Suprapubic skin (tissue), 4 donors: ENCODE measurements at places on chromosomes 2 and 18. TPM values are rescaled to one million over a fixed set of nuclear protein-coding genes. Genes with fewer than 3 reads are reported as not detected.

- DNase-seq, result no peak
Measured at GRCh38 chr2:60317034-60317386, 236.4 kb downstream of the BCL11A start.

DNA sequence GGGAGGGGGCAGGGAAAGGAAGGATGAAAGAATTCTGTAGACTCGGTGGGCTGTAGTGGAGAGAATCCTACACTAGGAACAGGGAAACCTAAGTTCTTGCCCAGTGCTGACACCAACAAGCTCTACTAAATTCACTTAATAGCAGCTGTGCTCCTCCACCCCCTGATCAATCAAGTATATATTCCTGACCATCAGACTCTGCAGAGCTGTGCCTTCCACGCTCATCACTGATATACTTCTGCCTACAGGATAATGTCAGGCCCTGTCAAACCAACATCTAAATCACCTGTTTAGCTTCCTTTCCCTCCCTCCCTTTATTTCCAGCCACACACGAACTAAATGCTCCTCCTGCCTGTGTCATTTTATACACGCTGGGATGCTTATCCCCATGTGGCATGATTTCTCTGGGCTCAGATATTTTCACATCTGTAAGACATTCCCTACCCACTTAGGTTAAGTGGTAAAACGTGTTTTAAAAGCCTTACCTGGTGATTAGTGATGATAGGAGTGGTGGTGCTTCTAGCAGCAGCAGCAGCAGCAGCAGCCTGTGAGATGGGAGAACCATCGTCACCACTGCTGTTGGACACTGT is 301.9 kb downstream of the LRRTM1 start:
- no peak for DNase-seq

GRCh38 chr18:79766308-79766707 is 31.4 kb upstream of the KCNG2 start:
- peak; percentile 55 for DNase-seq

GRCh38 chr2:227828477-227828912 is 14.9 kb downstream of the CCL20 start:
- DNase-seq, result no peak

GRCh38 chr2:158495175-158495574 is 38.4 kb downstream of the PKP4 start:
- no peak for DNase-seq

- DNase-seq, result no peak
Measured at GRCh38 chr2:168767258-168767657, 35.2 kb upstream of the NOSTRIN start.

- DNase-seq, result no peak
Measured at GRCh38 chr2:129133692-129134641, 815.3 kb upstream of the HS6ST1 start.

- DNase-seq, result no peak
Measured at GRCh38 chr2:32235315-32235714, 29.4 kb downstream of the NLRC4 start.

DNA sequence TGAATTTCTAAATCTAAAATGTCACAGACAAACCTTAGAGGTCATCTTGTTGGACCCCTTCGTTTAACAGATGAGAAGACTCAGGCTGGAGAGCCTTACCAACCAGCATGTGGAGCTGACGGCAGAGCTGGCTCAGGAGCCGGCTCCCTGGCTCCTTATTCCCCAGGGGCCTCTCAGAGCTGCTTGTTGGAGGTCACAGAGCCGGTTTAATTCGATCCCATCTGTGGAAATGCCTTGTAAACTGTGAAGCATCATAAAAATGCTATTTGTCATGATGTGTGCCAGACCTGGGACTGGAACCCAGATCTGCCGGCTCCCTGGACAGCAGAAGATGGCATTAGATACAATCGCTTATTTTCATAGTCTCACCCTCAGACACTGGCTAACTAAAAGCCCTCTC is 8.2 kb upstream of the CIB4 start:
- no peak for DNase-seq

DNA sequence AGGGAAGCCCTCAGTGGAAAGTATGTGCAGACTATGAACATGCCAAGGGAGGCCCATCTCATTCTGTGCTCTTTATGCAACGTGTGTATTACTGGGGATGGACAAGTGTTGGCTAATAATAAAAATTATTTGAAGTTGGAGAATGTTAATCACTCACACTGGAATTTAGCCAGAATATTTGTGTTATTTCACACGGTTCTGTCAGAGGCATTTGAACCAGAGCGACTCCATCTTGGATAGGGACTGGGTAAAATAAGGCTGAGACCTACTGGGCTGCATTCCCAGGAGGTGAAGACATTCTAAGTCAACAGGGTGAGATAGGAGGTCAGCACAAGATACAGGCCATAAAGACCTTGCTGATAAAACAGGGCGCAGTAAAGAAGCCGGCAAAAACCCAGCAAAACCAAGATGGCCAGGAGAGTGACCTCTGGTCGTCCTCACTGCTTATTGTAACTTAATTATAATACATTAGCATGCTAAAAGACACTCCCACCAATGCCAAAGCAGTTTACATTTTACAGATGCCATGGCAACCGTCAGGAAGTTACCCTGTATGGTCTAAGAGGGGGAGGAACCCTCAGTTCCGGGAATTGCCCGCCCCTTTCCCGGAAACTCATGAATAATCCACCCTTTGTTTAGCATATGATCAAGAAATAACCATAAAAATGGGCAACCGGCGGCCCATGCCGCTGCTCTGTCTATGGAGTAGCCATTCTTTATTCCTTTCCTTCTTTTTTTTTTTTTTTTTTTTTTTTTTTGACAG is 2.6 kb upstream of the FZD5 start:
- DNase-seq, result no peak

DNA sequence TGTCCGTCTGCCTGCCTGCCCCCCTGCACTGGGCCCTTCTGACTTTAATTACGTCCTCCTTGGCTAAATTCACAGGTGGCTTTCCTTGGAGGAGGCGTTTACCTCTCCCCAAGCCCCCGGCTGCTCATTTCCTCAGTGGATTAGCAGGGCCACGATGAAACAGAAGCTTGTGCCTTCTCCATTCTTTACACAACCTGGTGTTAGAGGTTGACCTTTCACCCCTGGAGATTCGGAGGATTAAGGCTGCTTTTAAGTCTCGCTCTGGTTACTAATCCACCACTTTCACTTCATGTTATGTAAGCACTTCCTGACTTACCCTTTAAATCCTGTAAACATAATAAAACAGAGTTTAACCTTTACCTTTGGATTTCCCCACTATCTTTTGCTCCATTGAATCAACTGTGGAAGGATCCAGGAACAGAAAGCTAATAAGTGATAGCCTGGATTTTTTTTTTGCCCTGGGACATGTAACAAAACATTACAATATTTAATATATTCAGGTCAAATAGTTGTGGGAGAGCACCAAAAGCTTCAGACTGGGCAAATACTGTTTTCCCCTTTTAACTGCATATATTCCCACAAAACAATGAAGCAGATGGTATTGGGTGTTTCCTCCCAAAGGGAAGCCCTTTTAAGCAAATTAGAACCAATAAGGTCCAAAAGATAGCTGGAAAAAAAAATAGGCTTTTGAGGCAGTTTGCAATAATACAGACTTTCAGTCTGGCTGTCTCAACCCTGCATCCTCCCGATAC is 370.2 kb downstream of the EN1 start:
- DNase-seq, result no peak

DNA sequence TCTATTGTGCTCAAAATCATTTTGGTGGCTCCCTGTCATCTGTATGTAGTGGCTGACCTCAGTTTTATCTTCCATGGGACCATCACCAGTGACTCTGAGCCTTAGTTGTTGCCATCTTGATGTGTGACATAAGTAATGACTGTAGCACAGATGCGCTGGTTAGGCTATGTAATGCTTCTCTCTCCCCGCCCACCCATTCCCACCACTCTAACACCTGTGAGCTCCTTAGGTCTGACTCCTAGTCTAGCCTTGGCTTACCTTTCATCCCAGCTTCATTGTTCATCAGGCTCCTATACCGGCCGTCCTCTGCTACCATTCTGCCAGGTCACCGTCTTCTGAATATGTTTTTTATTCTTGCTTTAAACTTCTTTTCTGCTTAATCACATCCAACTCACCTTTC is 17.2 kb downstream of the MYO1B start:
- no peak for DNase-seq

GRCh38 chr2:237294460-237294859 is 119.5 kb downstream of the COL6A3 start:
- no peak for DNase-seq

DNA sequence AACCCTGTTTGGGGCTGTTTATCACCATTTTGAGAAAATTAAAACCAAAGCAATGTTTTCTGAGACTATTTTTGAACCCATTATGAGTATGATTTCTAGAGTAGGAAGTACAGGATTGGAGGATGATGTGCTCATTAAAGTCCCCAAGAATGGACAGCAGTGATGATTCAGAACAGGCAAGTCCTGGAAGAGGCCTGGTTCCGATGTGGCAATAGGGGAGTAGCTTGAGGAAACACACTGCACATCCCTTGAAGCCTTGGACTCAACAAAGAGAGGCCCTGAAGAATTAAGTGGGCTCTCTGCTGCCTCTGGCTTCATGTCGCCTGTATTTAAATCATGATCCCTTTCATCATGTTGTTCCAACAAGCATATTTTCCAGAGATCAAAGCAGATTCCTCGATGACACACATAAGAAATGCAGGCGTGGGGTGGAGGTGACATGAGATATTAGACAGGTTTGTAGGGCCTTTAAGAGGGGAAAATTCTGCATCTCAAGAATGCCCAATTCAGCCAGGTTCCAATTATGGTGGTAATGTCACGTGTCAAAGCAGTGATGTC is 242.2 kb downstream of the FHOD3 start:
- DNase-seq, result no peak

GRCh38 chr2:61906186-61906470 is 654 bp downstream of the COMMD1 start:
- no peak for DNase-seq

DNA sequence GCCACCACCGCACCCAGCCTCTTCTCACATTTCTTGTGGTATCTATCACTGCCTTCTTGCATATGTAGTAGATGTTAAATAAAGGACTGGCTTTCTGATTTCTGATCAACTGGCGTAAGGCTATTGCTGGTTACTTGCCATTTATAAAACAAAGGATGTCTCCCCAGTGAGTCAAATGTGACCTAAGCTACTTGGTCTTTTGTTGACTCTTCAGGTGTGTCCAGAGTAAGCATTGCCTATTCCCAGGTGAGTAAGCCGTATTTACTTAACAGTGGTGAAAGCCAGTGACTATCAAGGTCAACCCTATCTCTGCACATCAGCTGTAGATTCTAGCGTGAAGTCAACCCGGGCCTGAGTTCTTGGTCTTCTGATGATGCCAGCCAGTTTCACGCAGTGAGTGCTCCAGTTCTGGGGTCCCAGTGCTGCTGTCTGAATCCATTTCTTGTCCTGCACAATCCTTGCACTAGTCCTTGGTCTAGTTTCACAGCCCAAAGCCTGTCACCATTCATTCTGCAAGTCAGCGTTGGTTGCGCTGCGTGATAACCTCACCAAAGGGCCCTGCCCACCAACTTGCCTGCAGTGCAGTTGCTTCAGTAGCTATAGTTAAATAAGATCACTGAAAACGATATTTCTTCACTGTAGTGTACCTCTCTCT is 120.2 kb downstream of the GBX2 start:
- DNase-seq, result no peak

DNA sequence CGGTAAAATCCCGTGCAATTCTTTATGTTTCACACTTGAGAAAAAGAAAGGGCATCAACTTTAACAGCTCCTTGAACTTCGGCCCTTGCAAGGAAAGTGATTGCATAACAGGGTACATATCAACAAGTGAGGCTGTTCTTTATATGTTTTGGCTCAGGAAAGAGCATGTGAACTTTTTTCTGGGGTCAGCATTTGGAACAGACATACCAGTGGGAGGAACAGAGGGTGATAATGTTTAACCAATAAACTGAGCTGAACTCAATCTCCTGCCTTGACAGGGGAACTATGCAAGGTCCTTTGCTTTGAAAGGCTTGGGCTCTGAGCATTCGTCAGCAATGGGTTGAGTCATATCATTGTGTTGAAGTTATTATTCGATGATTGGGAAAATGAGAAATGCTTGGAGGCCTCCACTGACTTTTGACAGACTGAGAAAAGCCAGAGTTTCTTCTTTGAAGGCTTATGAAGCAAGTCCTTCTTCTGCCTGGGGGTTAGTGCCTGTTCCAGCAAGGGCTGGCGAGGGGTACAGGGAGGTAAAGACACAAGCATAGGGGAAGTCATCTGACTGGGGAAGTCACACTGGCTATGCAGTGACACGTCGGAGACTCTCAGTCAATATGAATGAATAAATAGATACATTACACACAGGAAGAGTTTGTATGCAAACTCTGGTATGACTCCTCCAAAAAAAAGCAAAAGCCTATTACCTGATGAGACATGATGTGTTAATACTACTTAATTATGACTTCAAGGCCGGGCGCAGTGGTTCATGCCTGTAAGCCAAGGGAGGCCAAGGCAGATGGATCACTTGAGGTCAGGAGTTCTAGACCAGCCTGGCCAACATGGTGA is 57.2 kb downstream of the CYB5A start:
- no peak for DNase-seq

DNA sequence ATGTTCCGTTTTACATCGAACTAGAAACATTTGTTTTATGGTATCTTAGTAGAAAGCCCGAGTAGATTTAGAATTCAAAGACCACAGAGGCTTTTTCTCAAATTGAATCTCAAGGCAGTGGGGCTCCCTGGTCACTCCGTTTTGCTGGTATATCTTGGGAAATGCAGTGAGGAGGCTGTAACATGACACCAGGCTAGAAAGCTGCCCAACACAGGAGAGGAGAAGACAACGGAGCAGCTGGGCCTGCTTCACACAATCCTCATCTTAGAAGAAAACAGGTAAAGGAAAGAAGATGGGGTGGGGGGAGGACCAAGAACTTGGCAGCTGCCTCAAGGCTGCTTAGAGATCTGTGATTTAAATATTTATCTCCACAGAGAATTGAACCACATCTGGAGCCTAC is 38.3 kb upstream of the EPB41L3 start:
- no peak for DNase-seq

GRCh38 chr18:74113711-74114110 is 33.9 kb downstream of the FBXO15 start:
- DNase-seq, result no peak

The DHRS9 gene
- total RNA-seq, result 2.5 TPM

The ACMSD gene
- total RNA-seq, result not detected

The MAL gene
- 6.5 TPM for total RNA-seq
